ENCODE measurements at places on chromosomes 1 and 21.

DNA sequence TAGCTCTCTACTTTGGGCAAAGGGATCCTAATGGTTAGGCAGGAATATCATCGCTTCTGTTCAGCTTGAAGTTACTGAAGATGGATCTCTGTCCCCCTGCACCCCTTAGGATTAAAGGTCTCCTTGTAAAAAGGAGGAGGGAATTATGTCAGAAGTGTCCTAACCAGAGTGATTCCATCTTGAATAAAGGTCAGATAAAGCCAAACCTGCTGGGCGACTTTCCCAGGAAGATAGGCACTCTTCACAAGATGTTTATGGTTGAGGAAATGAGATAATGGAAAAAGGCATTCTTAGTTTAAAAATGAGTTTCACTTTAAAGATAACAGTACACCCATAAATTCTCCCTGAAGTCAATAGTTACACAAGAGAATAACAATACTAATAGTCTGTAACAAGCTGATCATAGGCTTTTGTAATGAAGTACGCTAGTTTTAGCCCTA, 1.7 kb upstream of the NENF start:
- no peak for DNase-seq

- DNase-seq = no peak
These were observed 52.6 kb upstream of the ZSWIM5 start for GRCh38 chr1:45259053-45259452.

DNA sequence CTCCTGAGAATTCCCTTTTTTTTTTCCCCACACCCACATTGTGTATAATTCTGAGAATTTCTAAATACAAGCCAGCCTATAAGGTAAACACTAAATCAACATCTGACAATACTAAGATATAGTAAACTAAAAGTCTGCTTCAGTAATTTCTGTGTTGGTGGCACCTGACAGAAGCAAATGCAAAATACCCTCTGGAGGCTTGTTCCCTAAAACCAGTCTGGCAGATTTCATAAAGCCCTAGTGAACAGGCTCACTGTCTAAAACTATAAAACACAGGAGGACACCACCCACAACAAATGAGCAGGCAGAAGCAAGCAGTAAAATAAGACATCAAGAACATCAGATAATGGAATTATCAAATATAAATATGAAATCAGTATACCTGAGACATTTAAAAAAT, 11.5 kb downstream of the TRIM33 start:
- no peak for DNase-seq

DNA sequence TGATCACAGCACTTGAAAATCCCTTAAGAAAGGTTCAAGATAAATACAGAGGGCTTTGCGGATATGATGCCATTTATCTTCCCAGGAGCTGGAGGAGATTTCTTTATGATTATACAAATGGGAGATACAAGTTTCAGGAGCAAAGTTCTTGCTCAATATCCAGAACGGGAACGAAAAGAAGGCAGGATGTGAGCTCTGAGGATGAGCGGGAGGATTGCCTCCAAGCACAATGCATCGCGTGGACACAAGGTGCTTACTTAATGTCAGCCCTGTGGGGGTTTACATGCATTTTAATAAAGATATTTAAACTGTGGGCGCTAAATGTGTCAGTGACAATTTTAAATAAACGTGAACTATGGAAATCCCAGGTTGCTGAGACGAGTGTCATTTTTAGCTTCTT, 59.0 kb downstream of the SYT6 start:
- DNase-seq = no peak

DNA sequence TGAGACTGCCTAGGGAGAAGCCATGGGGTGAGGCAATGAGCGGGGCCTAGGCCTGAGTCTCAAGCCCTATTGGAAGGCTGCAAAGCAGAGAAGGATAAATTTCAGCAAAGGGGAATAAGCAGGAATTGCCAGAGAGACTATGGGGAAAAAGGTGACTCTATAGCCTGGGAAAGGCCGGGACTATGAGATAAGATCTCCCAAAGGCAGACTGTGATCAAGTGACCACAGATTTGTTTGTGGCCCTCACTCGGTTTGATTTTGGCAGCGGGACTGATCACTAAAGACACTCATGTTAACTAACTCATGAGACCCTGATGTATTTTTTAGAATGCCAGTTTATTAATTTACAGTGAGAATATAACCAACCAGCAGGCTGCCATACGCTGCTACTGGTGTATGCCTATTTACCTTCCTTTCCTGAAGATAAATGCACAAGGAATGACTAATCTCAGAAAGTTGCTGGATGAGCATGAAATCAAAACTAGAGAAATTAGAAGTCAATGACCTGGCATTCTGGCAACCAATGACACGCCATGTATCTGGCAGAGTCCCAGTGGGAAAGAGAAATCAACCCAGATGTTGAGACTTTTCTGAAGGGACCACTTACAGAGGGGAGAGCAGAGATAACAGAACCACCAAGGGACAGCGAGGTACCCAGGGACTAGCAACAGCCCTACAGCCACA, 4.3 kb downstream of the HSF2BP start:
- no peak for DNase-seq

DNA sequence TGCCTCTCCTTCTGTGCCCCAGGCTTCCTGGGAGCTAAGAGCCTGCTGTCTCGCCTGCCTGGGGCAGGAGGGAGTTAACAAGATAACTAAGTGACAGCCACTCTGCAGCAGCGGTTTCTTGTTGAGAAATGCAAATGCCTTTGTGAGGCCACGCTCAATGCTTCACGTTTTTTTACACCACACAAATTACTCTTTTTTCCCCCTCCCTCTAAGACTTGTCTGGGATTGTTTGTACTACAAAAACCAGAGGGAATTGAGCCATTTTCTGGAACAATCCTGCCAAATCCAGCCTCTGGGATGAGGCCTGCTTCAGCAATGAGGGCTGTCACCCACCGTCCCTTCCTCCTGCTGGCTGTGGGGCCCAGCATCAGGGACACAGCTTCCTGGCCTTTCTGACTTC, 119.6 kb downstream of the ACTL8 start:
- DNase-seq = no peak

- DNase-seq = no peak
These were observed 124.9 kb upstream of the KIAA1614 start for GRCh38 chr1:180787628-180788307.

DNA sequence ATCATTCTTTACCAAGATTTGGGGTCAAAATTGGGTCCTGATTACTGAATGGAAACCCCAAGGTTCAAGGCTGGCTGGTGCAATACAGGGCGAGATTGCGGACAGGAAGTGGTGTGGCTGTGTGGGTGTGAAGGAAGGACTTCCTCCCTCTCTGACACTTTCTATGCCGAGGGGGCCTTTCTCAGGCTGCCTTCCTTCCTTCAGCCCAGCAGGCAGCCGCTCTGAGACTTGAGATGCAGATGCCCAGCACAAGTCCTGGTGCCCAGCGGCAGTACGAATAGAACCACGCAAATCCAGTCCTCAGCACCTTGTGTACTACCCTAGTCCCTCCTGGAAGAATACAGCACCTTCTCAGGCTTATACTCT, 16.3 kb downstream of the BATF3 start:
- no peak for DNase-seq

DNA sequence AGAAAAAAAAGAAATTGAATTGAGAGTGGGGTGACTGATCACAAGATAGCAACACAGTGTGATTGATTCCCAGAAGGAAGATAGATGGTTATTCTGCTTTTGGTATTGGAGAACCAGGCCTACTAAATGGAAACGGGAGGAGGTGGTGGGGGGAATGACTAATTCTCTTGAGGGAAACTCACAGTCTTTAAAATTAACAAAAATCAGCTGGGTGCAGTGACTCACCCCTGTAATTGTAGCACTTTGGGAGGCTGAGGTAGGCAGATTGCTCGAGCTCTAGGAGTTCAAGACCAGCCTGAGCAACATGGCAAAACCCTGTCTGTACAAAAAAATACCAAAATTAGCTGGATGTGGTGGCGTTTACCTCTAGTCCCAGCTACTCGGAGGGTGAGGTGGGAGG, 134.6 kb upstream of the PDE4B start:
- DNase-seq = no peak

DNA sequence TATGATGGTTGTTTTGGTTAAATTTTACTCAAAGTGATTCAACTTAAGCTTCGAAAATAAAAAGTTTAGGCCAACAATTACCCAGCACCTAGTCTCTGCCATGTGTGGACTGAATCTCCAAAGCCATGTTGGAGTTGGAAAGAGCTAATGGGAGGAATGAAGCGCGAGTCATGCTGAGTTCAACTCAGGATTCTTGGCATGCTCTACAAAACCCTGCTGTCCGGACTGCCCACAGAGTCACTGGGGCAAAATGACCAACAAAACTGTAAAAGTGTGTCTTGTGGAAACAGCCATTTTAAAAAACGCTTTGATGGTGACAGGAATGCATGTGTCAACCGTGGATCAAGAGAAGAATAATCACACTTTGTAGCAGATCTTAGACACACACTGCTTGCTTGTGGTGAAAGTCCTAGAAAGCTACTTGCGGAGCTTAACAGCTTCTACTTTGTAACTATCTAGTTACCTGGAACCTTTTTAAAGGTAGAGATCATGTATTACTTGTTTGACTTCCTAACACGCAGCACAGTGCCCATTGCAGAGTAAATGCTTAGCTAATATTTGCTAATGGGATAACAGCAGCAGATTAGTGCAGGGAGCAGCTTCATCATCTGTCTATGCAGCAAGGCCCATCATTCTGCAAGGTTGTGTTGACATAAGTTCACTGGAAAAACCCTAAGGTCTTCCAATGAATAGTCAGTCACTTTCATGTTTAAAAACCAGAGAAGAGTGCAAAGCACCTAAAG, 7.0 kb upstream of the GBP6 start:
- DNase-seq = peak; percentile 57

- DNase-seq = no peak
These were observed 121.9 kb upstream of the CDC42BPA start for GRCh38 chr1:227440182-227440581.

DNA sequence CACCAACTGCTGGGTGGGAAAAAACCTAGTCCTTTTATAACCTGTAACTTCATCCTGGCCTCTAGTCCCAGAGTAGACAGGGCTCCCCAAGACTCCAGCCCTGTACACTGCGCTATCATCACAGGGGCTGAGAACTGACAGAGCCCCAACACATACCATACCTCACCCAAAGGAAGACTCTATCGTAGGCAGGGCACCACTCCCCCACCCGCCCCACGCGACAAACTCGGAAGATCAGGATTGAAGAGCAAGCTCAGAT, 15.8 kb downstream of the INPP5B start:
- no peak for DNase-seq

Data from NCI-H1417 (cell line).